ENCODE measurements at places on chromosomes 1 and 21. TPM values are rescaled to one million over a fixed set of nuclear protein-coding genes. Genes with fewer than 3 reads are reported as not detected.

LCE1A gene
- total RNA-seq, result not detected

IVL gene
- not detected for total RNA-seq

FLG2 gene
- not detected for total RNA-seq

MRAP gene
- not detected for total RNA-seq

SPRR1B gene
- total RNA-seq, result not detected

DAB1 gene
- not detected for total RNA-seq

LEFTY2 gene
- 0.53 TPM for total RNA-seq

PLA2G2C gene
- 0.27 TPM for total RNA-seq

LHX8 gene
- not detected for total RNA-seq

THEM5 gene
- not detected for total RNA-seq

LIN28A gene
- 1.4 TPM for total RNA-seq

CBS gene
- total RNA-seq, result 14.7 TPM

KRTAP12-3 gene
- not detected for total RNA-seq

GALE gene
- total RNA-seq, result 208 TPM

CR1L gene
- total RNA-seq, result not detected

WNT9A gene
- total RNA-seq, result 2.6 TPM

GJA8 gene
- total RNA-seq, result not detected

TNFSF18 gene
- not detected for total RNA-seq

PTGER3 gene
- total RNA-seq, result 3.7 TPM

AMY1A gene
- not detected for total RNA-seq

KIRREL1 gene
- total RNA-seq, result 12.8 TPM

MACO1 gene
- 28.2 TPM for total RNA-seq

SOX13 gene
- 34.9 TPM for total RNA-seq

ELAVL4 gene
- total RNA-seq, result 0.54 TPM
